ENCODE measurements at places on chromosomes 11 and 22. TPM values are rescaled to one million over a fixed set of nuclear protein-coding genes. Genes with fewer than 3 reads are reported as not detected.

- H3K4me1 ChIP-seq: peaks cover 34% of the 10 kb centered on the region
- H3K27ac ChIP-seq: no peak overlapping the region
- H3K27me3 ChIP-seq: no peaks in the 10 kb centered on the region
- no peak overlapping the region for H3K4me3 ChIP-seq
- DNase-seq: no peak
- H3K36me3 ChIP-seq: no peaks in the 10 kb centered on the region
Measured at GRCh38 chr11:115933564-115933963, 429.3 kb upstream of the CADM1 start.

DNA sequence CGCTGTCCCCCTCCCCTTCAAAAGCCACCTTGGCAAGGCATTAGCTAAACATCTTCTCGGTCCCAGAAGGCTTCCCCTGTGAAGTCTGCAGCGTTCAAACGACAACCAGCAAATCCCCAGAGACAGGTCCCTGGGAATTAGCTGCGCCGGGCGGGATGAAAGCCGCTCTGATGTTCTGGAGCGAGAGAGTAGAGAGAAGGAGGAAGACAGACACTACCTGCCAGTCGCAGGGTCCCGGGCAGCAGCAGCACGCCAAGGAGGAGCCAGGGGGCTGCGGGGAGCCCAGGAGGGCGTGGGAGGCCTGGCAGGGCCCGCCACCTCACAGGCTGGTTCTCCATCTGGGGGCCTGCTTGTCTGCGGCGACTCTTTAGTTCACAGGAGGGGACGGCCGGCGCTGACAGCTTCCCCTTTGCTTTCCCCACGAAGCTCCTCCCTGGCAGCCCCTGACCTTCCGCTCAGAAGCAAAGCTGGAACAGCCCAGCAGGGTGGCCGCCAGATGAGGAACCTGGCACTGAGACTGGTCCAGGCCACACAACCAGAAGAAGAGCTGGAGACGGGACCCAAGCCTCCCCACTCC lies at the start of gene NFAM1:
TSS of gene NFAM1 (minus strand) at position 384 of the 577 bp plus-strand sequence. CDS start at position 338, 46 bp downstream.
- no peaks in the 10 kb centered on the region for H3K36me3 ChIP-seq
- H3K27ac ChIP-seq: no peak within 1 kb of the TSS
- H3K27me3 ChIP-seq: no peaks in the 10 kb centered on the region
- no peak for DNase-seq
- no peaks in the 10 kb centered on the region for H3K4me1 ChIP-seq

- H3K27ac ChIP-seq: no peak overlapping the region
- peaks cover 8% of the 10 kb centered on the region for H3K4me1 ChIP-seq
- no peaks in the 10 kb centered on the region for H3K27me3 ChIP-seq
- H3K4me3 ChIP-seq: no peak overlapping the region
- no peaks in the 10 kb centered on the region for H3K36me3 ChIP-seq
Measured at GRCh38 chr11:68142441-68143309, 21.5 kb upstream of the CHKA start.

DNA sequence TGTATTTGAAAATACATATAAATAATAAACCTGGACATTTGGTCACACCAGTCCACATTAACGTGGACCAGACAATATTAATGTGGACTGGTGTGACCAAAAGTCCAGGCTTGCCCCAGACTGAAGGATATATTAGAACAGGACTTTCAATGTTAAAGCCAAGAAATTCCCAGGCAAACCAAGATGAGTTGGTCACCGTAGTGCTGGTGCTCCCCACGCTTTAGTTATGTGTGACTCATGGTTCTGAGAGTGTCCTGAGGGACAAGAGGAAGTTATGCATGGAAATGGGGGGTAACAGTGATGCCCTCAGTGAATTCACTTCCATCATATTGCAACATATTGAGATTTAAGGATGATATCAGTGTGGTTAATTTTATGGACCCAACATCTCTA lies 31.4 kb downstream of the POU2AF1 start:
- peaks cover 5% of the 10 kb centered on the region for H3K4me1 ChIP-seq
- no peaks in the 10 kb centered on the region for H3K27me3 ChIP-seq
- H3K27ac ChIP-seq: no peak overlapping the region
- no peak for DNase-seq
- H3K36me3 ChIP-seq: peaks cover 13% of the 10 kb centered on the region

DNA sequence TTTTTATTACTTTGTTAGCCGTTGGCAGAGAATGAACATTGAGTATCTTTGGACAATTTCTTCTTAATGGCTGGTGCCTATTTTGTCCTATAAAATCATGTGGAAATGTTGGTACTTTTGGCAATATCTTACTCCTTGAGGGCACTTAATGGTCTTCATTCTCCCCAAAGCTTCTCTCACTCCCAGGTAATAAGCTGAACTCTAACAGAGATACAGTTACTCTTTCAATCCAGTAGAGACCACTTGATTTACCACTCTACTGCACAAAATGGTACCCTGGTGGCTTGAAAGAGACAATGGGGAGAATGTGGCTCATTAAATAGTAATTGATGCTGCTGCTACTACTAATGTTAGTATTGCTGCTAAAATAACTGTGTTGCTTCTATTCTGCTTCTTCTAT lies 53.0 kb downstream of the MAML2 start:
- H3K27ac ChIP-seq: no peak overlapping the region
- H3K4me3 ChIP-seq: no peak overlapping the region
- DNase-seq: no peak

DNA sequence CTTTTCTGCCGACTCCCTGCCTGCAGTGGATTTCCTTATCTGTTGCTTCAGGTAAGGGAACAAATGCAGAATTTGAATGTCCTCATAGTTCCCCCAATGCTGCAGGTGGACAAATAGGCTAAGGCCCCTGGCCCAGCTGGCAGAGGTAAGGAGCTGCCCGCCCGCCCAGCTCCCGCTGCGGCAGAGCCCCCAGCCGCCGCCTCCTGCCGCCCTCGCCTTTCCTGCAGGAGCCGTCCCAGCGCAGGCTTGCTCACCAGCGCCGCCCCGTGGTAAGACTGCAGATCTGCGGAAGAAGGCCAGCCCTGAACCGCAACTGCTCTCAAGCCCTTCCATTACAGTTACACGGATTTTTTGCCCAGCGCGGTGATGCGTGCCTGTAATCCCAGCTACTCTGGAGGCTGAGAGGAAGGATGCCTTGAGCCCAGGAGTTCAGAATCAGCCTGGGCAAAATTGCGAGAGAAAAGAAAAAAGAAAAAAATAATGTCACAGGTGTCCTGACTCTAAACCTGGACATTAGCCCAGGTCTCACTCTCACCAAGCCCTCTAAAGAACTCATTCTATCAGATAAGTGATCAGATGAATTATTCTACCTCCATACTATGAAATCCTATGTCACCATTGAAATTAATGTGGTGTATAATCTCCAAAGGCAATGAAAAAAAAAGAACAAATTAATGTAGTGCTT lies 51.2 kb upstream of the EMID1 start:
- no peaks in the 10 kb centered on the region for H3K36me3 ChIP-seq
- peaks cover 8% of the 10 kb centered on the region for H3K4me1 ChIP-seq
- no peak overlapping the region for H3K4me3 ChIP-seq
- no peak overlapping the region for H3K27ac ChIP-seq

- H3K27ac ChIP-seq: no peak overlapping the region
- no peak for DNase-seq
- no peaks in the 10 kb centered on the region for H3K27me3 ChIP-seq
Measured at GRCh38 chr11:25737071-25737675, 594.8 kb upstream of the ANO3 start.

DNA sequence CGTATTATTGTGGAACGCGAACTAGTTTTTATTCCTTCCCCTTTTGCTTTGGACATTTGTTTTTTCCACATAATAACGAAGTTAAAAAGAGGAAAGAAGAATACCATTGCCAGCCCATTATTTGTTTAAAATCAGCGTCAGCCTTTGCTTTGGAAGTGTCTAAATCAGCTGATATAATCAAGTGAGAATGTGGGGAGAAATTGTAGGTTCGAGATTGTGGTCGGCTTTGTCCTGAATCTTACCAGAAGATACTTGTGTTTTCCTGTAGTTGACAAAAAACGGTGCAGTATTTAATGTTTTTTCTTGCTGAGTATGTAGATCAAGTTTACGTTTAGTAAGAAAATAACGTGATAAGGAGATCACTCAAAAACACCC lies 935 bp downstream of the ZNF143 start:
- DNase-seq: no peak
- H3K4me1 ChIP-seq: peaks cover 7% of the 10 kb centered on the region
- peak overlapping the region; percentile 64 for H3K4me3 ChIP-seq
- no peaks in the 10 kb centered on the region for H3K27me3 ChIP-seq
- H3K36me3 ChIP-seq: no peaks in the 10 kb centered on the region

DNA sequence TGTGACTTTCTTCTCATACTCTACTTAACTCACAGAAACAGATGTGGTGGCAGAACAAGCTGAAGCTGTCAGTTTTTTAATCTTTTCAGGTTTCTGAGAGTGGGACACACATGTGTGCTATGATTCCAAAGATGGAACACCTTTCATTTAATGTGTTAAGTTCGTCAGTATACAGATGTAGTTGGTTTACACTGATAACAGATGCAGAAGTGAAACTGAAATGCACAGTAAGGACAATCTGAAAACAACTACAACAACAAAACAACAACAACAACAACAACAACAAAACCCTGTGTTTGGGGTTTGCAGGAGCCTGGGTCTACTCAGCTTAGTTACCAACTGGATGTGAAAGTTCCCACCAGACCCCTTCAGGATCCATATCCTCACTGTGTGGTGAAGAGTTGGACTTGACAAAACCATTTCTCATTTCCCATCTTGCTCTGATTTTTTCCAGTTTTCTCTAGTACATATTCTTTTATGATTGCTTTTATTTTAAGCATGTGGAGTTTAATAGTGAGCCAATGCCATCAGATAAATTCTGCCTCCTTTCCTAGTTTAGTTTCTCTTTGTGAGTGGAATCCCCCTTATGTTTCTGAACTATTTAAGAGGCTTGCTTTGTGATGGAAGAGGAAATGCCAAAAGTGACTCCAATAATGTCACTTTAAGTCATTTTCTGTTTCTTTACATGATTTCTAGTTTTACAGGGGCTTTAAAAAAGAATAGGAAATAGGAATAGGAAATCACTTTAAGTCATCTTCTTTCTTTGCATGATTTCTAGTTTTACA lies 47.8 kb downstream of the ARHGAP42 start:
- H3K27ac ChIP-seq: peak overlapping the region; percentile 56
- H3K4me1 ChIP-seq: peaks cover 14% of the 10 kb centered on the region
- no peaks in the 10 kb centered on the region for H3K36me3 ChIP-seq
- H3K27me3 ChIP-seq: no peaks in the 10 kb centered on the region
- no peak overlapping the region for H3K4me3 ChIP-seq

The IFITM10 gene
- polyA plus RNA-seq: 0.04 TPM

DNA sequence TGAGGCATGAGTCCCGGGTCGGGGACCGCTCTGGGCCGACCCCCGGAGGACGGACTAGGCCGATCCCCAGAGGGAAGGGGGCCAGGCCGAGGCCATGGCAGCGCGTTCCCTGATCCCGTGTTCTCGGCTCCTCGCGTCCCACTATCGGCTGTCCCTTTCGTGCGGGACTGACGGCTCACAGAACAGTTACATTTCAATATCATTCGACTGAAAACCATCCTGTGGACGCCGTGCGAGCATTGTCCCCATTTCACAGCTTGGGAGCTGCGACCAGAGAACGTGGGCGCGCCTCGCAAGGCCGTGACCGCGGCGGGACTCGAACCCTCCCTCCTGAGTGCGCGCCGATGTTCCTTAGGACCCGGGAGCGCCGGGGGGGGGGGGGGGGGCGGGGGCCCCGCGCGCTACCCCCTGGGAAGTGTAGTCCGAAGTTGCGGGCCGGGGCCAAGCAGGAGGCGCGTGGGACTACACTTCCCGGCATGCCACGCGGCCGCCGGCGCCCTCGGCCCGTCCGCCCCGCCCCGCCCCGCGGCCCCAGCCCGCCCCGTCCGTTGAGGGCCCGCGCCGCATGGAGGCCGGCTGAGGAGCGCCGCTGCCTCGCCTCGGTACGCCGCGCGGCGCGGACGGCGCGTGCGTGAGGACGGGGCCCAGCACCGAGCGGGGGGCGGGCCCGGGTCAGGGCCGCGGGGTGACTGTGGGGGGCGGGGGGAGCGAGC lies at the start of gene TRABD:
TSS of gene TRABD (plus strand) at position 539 of the 713 bp plus-strand sequence. CDS start 7,148 bp downstream, outside the sequence.
- DNase-seq: no peak
- peaks cover 35% of the 10 kb centered on the region for H3K4me1 ChIP-seq
- H3K27ac ChIP-seq: peak within 1 kb of the TSS; percentile 89
- peaks cover 2% of the 10 kb centered on the region for H3K36me3 ChIP-seq
- H3K4me3 ChIP-seq: peak within 1 kb of the TSS; percentile 84

DNA sequence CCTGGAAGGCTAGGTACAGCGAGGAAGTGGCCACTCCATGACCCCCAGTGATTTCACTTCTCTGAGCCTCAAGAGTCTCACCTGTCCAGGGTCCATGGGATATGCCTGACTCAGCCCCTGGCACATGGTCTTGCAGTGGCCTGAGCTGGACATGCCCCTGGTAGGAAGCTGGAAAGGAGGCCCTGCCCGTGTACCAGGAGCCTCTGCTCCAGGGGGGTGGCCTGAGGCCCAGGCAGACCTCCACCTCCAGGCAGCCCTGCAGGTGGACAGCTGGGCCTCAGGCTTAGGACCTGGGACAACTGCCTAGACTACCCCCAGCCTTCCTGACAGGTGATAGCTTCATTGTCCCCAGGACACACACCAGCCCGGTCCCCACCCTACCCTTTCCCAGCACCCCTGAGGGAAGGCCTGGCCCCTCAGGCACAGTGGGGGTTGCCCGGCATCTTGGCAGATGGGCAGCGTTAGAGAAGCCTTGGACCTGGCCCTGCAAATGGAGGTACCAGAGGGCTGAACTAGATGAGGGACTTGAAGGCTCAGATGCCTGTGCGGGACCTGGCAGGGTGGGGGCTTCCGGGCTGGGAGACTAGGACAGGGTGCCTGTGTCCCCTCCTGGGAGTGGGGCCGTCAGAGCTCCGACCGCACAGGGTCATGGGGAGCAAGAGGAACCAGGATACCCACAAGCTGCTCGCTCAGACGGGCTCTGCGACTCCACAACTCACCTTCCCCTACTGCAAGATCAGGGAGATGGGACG lies 53.6 kb downstream of the CDKN1C start:
- no peaks in the 10 kb centered on the region for H3K27me3 ChIP-seq
- H3K4me3 ChIP-seq: no peak overlapping the region
- DNase-seq: no peak
- no peak overlapping the region for H3K27ac ChIP-seq
- H3K4me1 ChIP-seq: no peaks in the 10 kb centered on the region

The RPS6KA4 gene
- 10.4 TPM for polyA plus RNA-seq

The ZNF280B gene
- 1.8 TPM for polyA plus RNA-seq

Measured in GM12878 (cell line).